Activated T-helper 9 cell treated with anti-CD3 and anti-CD28 coated beads, Interleukin-2, amount 50 U/mL, for 16 hours (primary cell): ENCODE measurements at places on chromosomes 6 and 20.

DNA sequence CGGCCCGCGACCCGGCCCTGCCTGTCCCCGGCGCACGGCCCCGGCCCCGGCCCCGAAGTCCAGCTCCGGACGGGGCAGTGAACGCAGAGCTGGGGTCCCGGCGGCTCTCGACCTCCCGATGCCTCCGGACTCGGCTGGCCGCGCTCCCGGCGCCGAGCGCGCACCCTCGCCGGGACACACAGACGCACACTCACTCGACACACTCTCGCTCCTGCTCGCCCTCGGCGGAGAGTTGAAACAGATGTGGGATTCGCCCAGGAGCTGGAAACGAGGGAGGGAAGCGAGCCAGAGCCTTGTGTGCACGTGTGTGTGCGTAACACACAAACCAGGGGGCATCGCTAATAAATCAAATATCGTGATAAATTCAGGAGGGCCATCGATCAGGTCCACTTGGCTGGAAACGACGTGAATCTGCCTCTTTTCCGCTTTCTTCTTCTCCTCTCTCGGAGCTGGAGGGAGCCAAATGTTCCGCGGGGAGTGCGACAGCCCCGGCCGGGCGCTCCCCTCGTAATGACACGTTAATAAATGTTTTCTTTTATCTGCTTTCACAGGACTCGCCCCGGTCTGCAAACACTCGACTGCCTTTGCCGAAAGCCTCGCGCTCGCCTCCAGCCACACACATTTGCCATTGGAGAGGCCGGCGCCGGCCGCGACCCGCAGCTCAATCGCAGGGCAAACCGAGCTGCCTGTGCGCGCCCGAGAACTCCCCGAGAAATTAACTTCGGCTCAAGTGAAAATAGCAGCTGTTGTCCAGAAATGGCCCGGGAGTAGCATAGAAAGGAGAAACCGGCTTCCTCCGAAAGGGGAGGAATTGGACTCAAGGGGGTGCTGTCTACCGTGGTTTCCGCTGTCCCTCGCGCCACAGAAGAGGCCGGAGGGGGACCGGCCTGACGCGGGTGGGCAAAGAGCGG is 828 bp upstream of the SULF2 start:
- DNase-seq, result no peak

DNA sequence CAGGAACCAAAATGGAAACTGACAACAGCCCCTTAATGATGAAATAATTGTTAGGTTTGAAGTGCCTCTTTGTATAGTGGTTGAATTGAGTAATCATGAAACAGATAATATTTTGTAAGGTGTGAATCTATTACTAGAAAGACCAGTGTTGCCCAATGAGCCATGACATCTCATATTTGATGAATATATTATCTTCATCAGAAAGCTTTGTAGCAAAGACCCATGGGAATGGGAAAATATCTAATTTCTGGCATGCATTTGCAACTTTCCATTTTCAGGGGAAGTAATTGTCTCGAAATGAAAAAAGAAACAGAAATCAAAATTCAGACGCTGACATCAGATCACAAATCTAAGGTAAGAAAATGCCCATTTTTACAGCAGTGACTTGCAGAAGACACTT is 57.3 kb upstream of the LAMP5 start:
- no peak for DNase-seq

DNA sequence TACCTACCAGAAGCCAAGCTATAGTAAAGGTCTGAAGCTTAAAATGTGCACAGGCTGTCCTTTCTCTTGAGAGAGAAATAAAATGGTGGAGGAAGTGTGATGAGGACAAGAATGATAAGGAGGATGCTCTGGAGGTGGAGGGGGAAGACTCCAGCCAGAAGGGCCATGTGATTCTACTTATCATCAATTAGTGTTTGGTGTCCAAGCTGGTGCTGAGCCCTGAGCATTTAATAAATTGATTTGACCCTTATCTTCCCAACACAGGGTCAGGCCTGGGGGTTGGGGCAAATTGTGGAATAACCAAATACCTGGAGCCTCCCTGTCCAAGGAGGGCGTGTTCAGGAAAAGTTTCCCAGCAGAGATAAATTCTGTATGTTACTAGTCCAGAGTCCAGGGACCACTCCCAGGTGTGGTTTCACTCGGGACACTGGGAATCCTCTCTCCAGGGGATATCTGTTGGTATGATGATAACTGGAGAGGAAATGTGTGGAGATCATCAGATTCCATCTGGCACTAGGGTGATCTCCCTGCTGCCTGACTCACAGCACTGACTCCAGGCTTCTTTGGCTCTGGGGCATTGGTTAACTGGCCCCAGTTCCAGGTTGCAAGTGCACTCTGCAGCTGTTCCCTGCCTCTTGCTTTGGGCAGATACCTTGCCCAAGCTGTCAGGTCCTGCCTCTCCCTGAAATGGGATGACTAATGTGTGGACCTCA is 3.8 kb upstream of the MYBL2 start:
- no peak for DNase-seq

- no peak for DNase-seq
These were observed 96.9 kb downstream of the ZFP64 start for GRCh38 chr20:52094693-52095092.

- peak; percentile 10 for DNase-seq
These were observed 493 bp downstream of the CRYBG1 start for GRCh38 chr6:106360989-106361430.

DNA sequence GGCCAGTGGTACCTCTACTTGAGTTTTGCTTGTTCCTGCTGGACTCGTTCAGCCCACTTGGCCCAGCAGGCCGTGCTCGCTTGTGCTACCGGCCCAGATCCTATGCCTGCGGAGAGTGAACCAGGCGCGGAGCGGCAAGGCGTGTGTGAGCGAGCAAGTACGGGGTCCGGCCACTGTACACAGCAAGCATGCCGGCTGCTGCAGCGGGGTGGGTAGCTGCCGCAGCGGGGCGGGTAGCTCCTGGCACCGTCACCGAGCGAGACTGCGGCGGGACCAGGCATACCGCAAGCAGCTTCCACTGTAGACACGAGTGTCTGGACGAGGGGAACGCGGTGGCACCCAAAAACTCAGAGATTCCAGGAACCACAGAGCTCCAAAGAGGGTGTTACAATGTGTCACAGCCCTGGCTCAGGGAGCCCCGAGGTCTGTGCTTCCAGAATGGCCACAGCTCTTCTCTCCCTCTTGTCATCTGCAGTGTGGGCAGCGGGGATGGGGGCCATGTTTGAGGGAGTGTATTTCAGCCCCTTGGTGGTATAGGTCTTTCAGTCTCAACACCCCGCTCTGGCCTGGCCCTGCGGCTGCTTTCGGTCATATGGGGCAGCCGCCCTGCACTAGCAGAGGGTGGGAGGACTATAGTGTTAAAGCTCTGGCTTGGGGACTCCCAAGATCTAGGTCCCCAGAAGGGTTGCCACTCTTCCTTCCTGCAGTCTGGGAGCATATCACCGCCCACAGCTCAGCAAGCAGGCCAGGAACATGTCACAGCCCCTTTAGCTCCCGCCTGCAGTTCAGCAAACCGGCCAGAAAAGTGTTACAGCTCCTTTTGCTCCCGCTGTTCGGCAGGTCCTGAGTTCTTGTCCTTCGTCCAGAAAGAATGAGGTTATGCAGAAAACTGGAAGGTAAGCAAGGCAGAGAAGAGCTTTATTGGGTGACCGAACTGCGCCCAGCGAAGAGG is 6.1 kb upstream of the RWDD1 start:
- DNase-seq, result no peak

- peak; percentile 75 for DNase-seq
These were observed at the start of gene DUSP22 for GRCh38 chr6:291697-292505. DUSP22 (plus strand) TSS chr6:292487; CDS start chr6:292540, 53 bp downstream.

DNA sequence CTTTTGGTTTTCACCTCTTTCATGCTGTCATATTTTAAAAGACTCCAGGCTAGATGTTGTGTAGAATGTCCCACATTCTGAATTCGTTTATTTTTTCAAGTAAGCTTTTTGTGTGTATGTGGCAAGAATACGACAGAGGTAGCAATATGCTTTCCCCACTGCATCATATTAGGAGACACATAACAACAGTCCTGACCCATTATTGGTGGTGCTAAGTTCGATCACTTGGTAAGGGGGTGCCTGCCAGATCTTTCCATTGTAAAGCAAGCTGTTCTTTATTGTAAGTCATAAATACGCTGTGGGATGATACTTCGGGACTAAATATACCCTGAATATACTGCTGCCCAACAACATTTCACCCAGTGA is 588 bp upstream of the NCOA3 start:
- DNase-seq, result no peak

DNA sequence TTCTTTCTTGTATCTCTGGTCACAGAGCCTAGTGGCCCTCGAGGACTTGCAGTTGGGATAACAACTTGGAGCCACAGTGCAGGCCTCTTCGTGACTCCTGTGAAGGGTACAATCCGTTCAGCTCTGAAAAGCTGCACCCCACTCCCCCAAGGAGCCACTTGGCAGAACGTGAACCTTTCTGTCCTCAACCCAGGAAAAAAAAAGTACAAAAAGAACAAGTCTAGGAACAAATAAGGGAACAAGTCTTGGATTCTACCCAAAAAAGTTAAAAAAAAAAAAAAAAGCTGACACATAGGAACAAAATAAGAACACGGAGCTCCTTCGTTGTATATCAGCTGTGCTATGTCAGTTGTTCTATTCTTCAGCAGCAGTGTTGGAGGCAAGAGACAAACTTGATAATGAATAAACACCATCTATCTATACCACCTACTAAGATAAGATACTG is 77.9 kb upstream of the TULP1 start:
- DNase-seq, result no peak

GRCh38 chr20:33687993-33688937 is 2.1 kb upstream of the E2F1 start:
- DNase-seq, result no peak

GRCh38 chr6:131875647-131876046 is 67.8 kb downstream of the ENPP1 start:
- no peak for DNase-seq

DNA sequence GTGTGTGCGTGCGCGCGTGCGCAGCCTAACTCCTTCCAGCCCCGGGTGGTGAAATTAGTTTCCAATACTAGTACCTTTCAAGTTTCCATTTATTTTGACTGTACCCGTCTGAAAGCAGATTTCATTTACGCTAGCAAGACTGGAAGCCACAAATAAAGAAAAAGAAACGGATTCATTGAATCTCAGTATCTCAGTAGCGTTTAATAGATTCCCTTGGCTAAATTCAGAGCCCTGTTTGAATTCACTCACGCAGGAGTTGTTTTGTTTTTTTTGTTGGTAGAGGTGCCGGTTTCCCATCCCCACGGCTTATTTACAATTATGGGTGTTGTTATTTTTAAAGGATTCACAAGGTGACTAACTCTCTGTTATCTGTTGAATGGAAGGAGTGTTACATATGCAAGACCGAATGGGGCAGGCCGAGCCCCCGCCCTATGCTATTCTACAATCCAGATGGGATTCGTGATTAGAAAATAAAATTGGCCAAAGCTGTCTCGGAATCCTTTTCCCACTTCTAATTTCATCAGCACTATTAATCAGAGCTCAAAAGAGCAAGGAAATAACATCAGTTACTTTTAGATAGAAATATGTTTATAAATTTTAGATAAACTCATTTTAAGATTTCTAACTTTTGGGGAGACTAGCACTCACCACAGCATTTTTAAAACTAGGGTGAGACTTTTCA is 2.3 kb upstream of the INSM1 start:
- DNase-seq, result no peak

GRCh38 chr6:115750946-115751345 is 309.7 kb downstream of the FRK start:
- DNase-seq, result no peak

DNA sequence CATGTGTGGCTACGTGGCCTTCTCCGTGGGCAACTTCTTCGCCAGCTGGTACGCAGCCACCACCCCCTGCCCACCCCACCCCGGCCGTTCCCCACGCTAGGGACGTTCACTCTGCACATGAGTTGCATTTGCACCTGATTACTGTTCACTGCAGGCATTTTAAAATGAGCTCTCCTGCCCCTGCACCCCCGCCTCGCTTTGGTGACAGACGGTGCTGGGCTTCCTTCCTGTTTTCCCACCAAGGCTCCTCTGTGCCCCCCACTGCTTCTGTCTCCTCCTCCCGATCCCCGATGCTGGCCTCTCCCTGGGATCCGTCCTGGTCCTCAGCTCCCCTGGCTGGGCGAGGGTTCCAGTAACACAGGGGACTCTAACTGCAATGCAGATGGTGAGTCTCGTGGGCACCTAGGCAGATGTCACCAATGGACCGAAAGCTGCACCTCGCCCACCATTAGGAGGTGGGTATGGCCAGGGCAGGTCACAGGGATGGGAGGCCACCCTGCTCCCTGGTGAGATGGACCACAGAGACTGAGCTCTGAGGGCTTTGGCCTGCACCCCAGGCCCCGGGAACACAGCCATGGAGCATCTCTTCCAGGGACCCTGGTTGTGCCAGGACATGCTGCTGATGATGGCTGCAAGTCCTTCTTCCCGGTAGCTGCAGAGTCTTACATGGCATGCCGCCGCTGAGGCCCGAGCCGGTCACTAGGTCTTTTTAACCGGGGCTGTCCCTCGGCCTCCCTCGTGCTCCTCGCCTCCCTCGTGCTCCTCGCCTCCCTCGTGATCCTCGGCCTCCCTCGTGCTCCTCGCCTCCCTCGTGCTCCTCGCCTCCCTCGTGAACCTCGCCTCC is 3.8 kb downstream of the UNC93A start:
- no peak for DNase-seq

- DNase-seq, result no peak
These were observed 1188.0 kb downstream of the GRIK2 start for GRCh38 chr6:102581378-102582124.

- no peak for DNase-seq
These were observed 63.7 kb upstream of the CD2AP start for GRCh38 chr6:47413752-47414422.

DNA sequence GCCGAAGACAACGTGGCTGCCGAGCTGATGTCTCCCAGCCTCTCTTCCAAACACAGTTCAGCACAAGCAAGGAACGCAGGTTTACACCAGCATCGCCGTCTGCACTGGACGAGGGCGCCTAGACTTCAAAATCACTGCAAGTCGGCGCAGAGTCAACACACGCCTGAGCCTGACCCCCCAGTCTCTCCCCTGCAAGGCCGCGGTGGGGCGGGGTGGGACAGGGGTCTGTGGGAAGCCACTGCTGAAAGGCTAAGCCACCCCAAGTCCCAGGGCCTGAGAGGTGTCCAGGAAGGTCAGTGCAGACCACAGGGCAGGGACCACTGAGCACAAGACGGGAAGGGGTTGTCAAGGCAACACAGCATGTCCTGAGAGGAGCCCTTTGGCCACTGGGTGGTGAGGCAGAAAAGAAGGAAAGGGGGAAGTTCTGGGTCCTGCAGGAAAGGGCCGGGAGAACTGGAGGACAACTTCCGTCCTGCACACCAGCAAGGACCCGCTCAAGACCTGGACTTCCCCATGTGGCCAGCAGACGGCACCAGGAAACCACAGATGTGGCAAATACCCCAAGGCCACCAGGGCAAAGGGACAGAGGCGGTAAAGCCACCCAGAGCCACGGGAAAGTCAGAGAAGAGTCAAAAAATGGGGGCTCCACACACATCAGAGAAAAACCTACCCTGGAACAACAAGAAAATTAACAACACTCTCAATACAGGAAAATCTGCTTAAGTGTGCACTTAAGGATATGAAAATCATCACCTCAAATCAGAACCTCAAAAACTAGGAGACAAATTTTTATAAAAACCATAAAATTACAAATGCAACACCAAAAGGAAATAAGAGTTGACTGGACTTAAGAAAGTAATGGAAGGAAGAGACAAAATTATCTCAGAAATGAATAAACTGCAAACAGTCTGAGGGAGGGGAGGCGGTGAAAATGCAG is 84.8 kb downstream of the TAF4 start:
- DNase-seq, result no peak

GRCh38 chr6:77298283-77298682 is 165.0 kb downstream of the HTR1B start:
- no peak for DNase-seq
